Posterior vena cava (tissue), 2 donors: ENCODE measurements at places on chromosomes 4 and X. TPM values are rescaled to one million over a fixed set of nuclear protein-coding genes. Genes with fewer than 3 reads are reported as not detected.

IL9R gene
- not detected for total RNA-seq

- no peak for DNase-seq
These were observed 217.9 kb downstream of the HS6ST2 start for GRCh38 chrX:132740316-132741123.

GRCh38 chr4:125369098-125369497 lies 54.3 kb downstream of the FAT4 start:
- no peak for DNase-seq

GRCh38 chr4:96677499-96677898 lies 837.6 kb downstream of the PDHA2 start:
- no peak for DNase-seq

GRCh38 chr4:100633269-100633668 lies 115.4 kb upstream of the EMCN start:
- DNase-seq = no peak

XG gene
- 7.9 TPM for total RNA-seq

GRCh38 chrX:126695375-126695896 lies 124.1 kb upstream of the PRR32 start:
- DNase-seq = no peak
